ENCODE measurements at places on chromosomes 16 and 17.

- no peak for DNase-seq
These were observed 64.2 kb upstream of the TNRC6C start for GRCh38 chr17:77894126-77894956.

DNA sequence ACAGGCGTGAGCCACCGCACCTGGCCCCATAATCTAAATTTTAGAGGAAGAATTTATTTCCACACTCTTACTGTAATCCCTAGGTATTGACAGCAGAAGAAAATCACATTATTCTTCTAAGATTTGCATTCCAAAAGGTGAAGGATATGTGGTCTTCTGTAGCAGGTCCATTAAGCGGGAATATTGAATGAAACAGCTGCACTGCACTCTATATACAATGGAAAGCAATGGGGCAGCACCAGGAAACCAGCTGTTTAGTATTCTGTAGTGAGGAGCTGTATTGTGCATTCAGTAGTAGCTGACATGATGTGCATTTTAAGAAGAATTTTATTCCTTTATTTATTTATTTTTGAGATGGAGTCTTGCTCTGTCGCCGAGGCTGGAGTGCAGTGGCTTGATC lies 49.6 kb downstream of the PSMD12 start:
- DNase-seq, result no peak

DNA sequence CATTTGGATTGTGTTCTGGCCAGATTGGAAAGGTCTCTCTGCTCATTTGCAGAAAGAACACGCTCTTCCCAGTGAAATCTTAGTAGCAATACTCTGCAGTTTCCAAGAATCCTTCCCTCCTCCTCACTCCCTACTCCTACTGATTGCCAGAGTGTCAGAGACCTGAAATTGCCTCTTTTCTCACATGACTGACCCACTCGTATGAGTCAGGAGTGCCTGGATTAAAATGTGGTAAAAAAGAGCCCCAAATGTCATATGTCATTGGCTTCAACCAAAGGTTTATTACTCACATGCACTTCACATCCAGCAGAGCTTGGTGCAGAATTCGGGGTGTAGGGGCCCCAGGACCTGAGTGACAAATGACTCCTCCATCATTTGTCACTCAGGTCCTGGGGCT lies 39.7 kb upstream of the IRX3 start:
- no peak for DNase-seq

DNA sequence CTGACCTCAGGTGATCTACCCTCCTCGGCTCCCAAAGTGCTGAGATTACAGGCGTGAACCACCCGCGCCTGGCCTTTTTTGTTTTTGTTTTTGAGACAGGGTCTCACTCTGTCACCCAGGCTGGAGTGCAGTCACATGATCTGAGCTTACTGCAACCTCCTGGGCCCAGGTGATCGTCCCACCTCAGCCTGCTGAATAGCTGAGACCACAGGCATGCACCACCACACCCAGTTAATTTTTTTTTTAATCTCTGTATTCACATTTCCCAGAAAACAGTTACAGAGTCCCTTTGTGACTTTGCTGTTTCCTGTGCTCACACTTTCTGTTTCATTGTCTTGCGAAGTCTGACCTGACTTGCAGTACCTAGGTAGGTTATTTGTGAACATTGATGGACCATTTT lies 2.7 kb downstream of the CLUAP1 start:
- DNase-seq, result no peak

DNA sequence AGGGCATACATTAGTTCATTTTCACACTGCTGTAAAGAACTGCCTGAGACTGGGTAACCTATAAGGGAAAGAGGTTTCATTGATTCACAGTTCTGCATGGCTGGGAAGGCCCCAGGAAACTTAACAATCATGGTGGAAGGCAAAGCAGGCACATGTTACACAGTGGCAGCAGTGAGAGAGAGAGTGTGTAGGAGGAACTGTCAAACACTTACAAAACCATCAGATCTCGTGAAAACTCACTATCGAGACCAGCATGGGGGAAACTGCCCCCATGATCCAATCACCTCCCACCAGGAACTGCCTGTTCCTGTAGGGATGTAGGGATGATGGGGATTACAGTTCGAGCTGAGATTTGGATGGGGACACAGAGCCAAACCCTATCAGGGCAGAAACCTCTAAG lies 17.2 kb downstream of the NUBP1 start:
- DNase-seq, result no peak

- no peak for DNase-seq
These were observed 100.3 kb downstream of the MAF start for GRCh38 chr16:79500286-79500685.

DNA sequence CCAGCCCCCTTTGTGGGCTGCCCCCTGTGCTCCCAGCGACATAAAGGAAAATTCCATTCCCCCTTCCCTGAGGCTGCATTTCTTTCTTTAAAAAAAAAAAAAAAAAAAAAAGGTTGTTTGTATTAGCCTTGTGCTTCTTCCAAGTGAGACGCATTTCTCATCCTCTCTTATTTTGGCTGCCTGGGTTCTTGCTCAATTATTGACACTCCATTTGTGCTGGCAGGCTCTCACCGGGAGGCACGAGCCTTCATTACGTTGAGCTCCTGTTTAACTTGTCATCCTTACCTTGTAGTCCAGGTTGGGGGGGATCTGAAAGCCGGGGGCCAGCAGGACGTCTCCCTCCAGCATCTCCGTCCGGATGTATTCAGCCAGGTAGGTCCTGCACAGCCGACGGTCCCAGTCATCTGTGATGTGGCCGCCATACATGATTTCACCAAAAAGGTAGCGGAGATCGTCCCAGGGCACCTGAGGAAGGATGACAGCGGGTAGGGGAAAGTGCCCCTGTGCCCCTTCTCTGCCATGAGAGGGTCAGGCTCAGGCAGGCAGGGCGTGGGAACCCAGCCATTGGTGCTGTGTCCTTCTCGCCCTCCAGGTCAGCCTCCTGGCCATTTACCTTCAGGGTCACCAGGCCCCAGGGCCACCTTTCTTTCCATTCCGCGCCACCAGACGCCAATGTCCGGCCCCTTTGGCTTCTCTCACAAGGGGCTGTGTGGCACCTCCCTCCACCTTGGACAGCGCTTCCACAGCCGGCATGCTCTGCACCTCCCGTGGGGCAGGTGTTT lies 50.6 kb downstream of the PGS1 start:
- no peak for DNase-seq

GRCh38 chr16:47035436-47035835 lies 62.0 kb upstream of the DNAJA2 start:
- no peak for DNase-seq

GRCh38 chr16:2282866-2283555 lies 15.1 kb upstream of the RNPS1 start:
- DNase-seq, result no peak

DNA sequence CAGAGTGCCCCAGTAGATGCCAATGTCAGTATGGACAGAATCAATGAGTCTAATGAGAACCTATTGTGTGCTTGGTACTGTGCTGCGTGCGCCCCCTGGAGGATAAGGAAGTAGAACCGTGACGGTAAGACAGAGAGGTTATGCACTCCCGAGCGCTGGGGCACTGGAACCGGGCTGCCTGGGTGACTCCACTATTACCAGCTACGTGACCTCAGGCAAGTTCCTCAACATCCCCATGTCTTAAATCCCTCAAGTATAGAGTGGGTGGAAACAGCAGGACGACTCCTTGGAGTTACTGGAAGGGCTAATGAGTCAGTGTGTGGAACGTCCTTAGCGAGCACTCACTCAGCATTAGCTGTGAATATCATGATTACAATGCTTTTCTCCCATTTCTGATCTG lies 16.2 kb downstream of the CHST4 start:
- no peak for DNase-seq

GRCh38 chr16:28587386-28587785 lies 9.5 kb downstream of the SULT1A2 start:
- no peak for DNase-seq

- no peak for DNase-seq
These were observed 5.5 kb downstream of the SPAG9 start for GRCh38 chr17:51115179-51115578.

DNA sequence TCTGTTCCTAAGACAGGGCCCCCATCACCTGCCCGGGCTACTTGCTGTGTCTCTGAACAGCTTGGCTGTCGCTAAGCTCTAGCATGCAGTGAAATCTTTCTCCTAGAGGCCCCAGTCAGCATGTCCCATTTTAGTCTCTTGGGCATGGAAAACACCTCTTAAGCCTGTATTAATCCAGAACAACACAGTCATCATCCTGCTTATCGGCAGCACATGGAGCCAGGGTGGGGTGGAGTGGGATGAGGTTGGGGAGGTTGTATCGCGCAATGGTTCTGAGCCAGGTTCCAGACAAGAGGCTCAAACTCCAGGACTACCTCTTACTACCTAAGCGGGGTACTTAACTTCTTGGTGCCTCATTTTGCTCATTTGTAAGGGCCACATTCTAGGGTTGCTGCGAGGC lies 7.8 kb downstream of the ST6GALNAC2 start:
- no peak for DNase-seq
